HT1080 (cell line): ENCODE measurements at places on chromosomes 3 and 15. TPM values are rescaled to one million over a fixed set of nuclear protein-coding genes. Genes with fewer than 3 reads are reported as not detected.

GRCh38 chr3:123053107-123053506 lies 13.7 kb upstream of the PDIA5 start:
- no peak for DNase-seq

DNA sequence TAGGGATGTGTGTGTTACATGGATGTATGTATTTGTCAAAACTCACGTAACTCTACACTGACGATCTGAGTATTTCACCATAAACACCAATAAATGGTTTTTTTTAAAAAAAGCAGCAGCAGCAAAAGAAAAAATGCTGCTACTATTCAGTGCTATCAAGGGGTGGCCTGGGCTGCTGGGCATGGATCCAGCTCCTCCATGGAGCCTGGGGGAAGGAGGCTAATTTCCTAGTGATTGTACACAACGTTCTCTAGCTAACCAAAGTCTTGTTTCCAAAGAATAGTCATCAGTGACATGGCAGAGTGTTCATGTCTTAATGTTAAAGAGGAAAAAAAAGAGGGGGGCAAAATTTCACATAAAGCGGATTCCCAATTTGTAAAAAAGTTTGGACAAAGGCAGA lies 29.0 kb downstream of the POMGNT2 start:
- DNase-seq: no peak

Gene CRYBG3
- 10.9 and 12.4 TPM in 2 replicates for total RNA-seq

DNA sequence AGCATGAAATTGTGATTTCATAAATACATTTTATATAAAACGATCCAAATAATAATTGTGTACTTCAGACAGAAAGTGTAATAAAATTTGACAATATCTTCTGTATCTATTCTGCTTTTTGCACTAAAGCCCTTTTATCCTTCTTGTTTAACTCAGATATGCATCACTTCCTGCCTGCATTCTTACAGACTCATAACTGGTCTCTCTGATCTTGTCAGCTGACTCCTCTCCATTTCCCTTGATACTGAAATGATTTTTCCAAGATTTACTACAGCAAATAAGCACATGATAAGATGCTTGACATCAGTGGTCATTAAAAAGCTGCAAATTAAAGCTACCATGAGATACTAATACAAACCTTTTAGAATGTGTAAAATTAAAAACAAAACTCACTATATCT lies 25.3 kb upstream of the SI start:
- DNase-seq: peak; percentile 26

Gene LNP1
- total RNA-seq: 5.2 and 6.7 TPM in 2 replicates

GRCh38 chr3:152519376-152519775 lies 250.6 kb downstream of the MBNL1 start:
- DNase-seq: no peak

Gene CATSPER2
- 0.03 and 0.57 TPM in 2 replicates for total RNA-seq

GRCh38 chr15:61184431-61184830 lies 44.7 kb downstream of the RORA start:
- DNase-seq: no peak
